IgD-negative memory B cell (primary cell): ENCODE measurements at places on chromosomes 12 and 14. TPM values are rescaled to one million over a fixed set of nuclear protein-coding genes. Genes with fewer than 3 reads are reported as not detected.

TTC6 gene
- not detected for polyA plus RNA-seq

POU6F1 gene
- 3.2 TPM for polyA plus RNA-seq

CCDC196 gene
- polyA plus RNA-seq: not detected

YBX3 gene
- 14.9 TPM for polyA plus RNA-seq

KLRK1 gene
- polyA plus RNA-seq: 15.8 TPM

ALX1 gene
- not detected for polyA plus RNA-seq

CLEC1B gene
- not detected for polyA plus RNA-seq

SLCO1B1 gene
- polyA plus RNA-seq: not detected

SMCO3 gene
- not detected for polyA plus RNA-seq

SLC16A7 gene
- 13.8 TPM for polyA plus RNA-seq
